ENCODE measurements at places on chromosomes 4 and X.

- no peak for DNase-seq
Observed at GRCh38 chr4:86302251-86302650, 57.6 kb downstream of the MAPK10 start.

DNA sequence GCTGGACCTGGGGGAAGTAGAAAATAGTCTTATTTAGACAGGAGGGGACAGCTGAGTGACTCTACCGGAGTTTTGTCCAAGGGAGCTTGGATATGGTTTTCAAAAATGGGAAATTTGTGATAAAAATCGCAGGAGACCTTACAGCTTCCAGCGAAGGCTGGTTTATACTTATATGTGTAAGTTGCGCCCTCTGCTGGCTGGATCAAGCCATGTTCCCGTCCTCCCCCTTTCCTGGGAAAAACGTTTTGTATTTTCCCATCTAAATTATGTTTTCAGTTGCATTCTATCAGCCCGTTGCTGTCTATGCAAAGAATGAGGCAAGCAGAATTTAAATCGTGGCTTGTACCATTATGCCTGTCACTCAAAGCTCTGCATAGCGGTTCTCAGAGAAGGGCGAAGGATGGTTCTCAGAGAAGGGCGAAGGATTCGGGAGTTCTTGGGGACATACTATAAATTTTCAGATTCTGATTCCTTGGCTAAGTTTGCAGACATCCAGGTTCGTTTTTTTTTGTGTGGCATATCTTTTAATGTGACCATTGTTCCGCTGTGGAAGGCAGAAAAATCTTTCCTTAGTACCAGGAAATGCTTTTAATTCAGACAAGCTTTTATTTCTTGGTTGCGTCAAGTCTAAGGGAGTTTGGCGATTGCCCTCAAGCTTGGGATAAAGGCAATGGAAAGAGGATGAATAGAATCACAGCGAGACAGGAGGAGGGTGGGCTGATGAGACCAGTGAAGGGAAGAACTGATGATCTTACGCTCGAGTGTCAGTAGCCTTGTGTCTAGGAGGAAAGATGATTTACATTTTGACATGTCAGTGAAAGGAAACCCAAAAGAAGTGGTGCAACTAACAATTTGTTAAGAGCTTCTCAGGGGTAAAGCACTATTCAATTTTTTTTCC, 128.5 kb upstream of the ARX start:
- peak; percentile 43 for DNase-seq

GRCh38 chrX:74232859-74233258, 71.1 kb upstream of the ZCCHC13 start:
- DNase-seq: no peak

DNA sequence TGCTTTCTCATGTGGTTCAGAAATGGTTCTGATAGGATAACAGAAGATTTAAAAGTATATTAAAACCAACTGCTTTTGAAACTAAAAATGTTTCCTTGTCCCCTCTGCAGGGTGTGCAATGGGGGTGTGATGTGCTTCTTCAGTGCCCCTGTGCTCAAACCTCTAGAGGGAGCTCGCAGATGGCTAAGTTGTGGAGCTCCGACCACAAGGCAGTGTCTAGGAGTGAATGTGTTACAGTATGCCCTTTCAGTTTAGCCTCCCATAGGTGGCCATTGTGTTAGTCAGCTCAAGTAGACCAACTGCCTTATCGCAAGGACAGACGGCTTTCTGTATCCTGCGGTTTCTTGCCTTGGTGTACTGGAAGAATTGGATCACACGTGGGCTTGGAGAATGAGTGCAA, 130.5 kb downstream of the TENT5D start:
- DNase-seq: no peak

All from left lobe of liver (tissue), 2 donors.